ENCODE measurements at places on chromosomes 1 and 21.
A peak's percentile ranks its signal among the peaks of the same experiment; 100 is the strongest.

GRCh38 chr1:203268901-203269653 is 36.2 kb upstream of the BTG2 start:
- DNase-seq = peak; percentile 59

- no peak for DNase-seq
Observed at GRCh38 chr1:66333466-66334199, 200.3 kb upstream of the SGIP1 start.

DNA sequence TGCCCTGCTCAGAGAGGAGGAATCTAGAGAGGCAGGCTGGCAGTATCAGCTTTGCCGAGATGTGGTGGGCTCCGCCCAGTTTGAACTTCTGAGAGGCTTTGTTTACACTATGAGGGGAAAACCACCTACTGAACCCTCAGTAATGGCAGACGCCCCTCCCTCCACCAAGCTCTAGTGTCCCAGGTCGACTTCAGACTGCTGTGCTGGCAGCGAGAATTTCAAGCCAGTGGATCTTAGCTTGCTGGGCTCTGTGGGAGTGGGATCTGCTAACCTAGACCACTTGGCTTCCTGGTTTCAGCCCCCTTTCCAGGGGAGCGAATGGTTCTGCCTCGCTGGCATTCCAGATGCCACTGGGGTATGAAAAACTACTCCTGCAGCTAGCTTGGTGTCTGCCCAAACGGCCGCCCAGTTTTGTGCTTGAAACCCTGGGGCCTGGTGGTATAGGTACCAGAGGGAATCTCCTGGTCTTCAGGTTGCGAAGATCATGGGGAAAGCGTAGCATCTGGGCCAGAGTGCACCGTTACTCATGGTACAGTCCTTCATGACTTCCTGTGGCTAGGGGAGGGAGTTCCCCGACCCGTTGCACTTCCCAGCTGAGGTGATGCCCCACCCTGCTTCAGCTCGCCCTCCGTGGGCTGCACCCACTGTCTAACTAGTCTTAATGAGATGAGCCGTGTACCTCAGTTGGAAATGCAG is 43.6 kb downstream of the C21orf91 start:
- no peak for DNase-seq

DNA sequence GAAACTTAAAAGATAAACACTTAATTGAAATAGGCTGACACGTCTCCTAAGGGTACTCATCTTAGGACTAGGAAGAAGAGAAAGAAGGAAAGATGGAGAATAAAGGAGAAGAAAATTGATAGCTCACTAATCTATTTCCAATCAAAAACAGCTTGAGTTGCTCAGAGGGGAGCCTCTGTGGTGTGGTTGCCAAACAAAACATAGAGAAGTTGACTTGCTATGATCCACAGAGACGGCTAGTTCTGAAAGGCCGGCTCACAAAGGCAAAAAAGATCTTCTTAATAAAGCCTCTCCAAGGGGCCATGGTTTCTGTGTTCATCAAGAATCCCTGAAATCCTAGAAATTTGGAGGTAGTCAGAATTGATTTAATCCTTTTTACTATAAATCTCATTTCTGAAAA is 644.1 kb downstream of the LMO4 start:
- DNase-seq = no peak

DNA sequence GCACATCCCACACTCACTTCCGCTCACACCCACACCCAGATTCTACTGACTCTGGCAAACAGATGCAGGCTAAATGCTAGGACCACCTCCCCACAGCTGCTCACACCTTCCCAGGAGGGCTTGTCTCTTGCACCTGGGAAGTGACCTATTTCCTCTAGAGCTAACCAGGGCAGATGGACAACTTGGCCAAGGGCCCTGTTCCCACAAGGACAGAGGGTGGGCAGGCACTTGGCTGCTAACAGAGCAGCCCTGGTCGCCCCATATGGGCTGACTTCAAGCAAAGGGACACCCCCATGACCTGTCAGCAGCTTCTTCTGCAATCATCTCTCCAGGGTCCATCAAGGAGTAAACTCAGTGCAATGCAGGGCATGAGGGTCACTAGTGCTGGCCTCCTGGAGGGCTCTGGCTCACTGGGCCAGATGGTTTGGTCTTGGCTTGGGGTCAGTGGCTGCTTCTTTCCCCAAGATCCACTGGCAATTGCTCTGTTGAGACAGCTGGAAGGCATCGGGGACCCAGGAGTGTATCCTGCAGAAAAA is 641.5 kb downstream of the PLPP3 start:
- DNase-seq = no peak

DNA sequence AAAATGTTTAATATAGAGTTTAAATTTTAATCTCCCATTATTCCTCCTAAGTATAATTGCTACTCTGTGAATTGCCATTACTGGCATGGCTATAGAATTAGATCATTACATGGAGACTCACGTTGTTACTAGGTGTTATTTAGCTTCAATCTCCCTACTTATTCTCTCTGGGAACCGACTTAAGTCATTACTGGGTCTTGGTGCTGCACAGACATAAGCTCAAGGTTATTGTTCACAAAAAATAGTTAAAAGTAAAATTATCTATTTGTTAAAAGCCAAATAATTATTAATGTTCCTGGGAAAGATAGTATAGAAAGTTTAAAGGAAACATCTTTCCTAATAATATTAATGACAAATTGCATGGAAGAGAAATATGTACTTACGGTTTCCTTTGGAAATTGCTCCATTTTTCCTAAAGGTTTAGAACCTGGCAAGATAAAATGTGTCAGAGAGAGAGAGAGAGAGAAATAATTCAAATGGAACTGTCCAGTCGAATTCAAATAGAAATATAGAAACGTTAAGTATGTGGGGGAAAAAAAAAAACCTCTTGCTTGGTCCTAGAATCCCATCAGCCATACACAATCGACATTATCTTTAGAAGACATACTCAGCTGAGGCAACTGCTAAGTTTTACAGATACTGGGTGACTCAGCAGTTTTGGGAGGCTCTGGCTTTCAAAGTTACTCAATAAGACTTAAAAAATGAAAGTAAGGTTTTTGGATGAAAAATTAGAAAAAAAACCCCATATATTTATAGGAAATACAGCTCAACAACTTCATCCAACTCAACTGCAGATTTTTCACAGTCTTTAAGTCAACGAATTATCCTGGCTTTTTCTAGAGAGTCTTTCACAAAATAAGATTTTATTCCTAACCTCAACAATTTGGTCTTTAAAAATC is at the start of gene SPTA1:
Gene SPTA1 (minus strand): TSS at position 605 of the 899 bp plus-strand sequence. CDS start 198 bp downstream, at position 407.
- no peak for DNase-seq

DNA sequence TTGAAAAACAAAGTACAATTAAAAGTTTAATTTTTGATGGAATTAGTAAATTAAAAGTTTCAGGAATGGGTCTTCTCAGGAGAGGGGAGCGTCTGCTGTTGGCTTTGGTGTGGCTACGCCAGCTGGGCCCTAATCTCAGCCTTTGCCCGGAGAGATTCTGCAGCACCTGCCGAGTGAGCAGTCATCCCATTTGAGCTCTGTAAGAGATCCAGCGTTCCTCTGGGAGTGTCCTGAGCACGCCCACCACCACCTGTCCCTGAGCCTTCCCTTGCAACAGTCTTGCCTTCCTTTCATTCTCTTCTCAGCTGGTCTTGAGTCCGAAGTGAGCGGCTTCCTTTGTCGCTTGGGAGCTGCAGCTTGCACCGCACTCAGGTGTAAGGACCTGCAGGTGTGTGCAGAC is 263.1 kb downstream of the CAMTA1 start:
- DNase-seq = no peak

GRCh38 chr1:50420689-50421365 is 2.4 kb downstream of the DMRTA2 start:
- DNase-seq = no peak

DNA sequence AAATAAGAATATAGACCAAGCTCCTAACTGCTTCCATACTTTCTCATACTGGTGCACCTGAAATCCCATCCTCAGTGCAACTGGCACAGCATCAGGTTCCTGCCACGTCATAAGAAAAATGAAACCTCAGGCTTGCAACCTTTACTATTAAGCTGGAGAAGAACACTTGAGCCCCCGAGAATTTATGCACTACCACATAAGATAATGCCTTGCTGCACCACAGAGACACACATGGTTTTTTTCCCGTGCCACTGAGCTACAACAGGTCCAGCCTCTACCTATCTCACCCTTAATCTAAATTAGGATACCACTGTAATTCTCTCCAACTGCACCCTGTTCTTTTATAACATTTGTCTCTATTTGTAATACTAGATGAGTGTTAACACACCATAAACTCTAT is 174.5 kb downstream of the DENND1B start:
- no peak for DNase-seq

DNA sequence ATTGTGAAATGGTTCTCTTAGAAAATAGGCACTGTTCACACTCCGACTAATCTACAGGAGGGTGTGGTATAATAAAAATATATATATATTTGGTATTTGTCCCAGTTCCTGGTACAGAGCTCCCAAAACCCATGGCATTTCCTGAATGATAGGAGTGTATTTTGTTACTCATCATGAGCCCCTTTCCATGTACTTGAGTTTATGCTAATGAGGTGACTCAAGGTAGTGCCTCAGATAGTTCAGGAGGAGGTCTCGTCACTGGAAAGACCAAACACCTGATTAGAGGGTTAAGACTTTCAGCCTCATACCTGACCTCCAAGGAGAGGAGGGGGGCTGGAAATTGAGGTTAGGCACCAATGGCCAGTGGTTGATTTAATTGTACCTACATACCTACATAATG is 57.9 kb downstream of the TTC3 start:
- no peak for DNase-seq

GRCh38 chr1:204293605-204294337 is 66.0 kb downstream of the PLEKHA6 start:
- no peak for DNase-seq

GRCh38 chr1:17851056-17851455 is 95.9 kb downstream of the ACTL8 start:
- DNase-seq = no peak

DNA sequence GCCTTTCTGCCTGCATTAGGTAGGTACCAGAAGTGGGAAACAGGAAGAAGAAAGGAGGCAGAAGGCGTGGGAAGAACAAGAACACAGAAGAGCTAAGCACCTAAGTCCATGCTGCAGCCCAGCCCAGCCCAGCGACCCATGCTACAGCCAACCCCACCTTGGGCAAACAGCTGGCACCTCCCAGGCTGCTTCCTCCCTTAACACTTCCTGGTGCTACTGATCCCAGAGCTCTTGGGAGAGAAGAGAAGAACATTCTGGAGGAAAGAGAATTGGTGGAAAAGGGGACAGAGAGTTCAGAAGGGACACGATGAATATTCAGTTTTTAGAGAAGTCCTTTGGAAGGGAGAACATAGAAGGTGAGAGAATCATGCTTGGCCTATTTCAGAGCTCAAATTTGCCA is 28.5 kb downstream of the PLEKHA6 start:
- peak; percentile 83 for DNase-seq

- no peak for DNase-seq
Observed at GRCh38 chr1:228006786-228007048, at the start of gene WNT3A. Gene WNT3A (plus strand): TSS chr1:228006998. CDS start chr1:228007129, 131 bp downstream.

- peak; percentile 63 for DNase-seq
Observed at GRCh38 chr1:224211206-224211962, 28.3 kb downstream of the DEGS1 start.

- no peak for DNase-seq
Observed at GRCh38 chr1:58732087-58732775, 32.4 kb upstream of the MYSM1 start.

DNA sequence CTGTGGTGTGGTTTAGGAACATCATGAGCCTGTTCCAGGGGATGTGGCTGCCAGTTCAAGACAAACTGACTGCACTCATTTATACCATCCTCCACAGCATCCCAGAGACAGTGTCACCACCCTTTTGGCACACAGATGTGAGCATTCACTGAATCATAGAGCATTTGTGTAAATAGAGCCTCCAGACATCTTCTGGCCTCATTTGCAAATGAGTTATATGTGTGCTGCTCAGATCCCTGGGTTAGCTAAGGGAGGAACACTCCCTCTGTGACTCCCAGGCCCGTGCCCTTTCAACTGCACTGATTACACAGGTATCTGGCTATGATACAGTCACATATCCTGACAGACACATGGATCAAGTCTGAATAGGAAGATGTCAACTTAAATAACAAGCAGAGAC is 351.5 kb upstream of the PLD5 start:
- no peak for DNase-seq

- DNase-seq = no peak
Observed at GRCh38 chr1:223243441-223244050, 100.5 kb upstream of the TLR5 start.

- peak; percentile 16 for DNase-seq
Observed at GRCh38 chr1:197696372-197696771, 78.9 kb downstream of the DENND1B start.

GRCh38 chr1:119045096-119045746 is 57.1 kb upstream of the TBX15 start:
- DNase-seq = no peak

GRCh38 chr1:109818271-109818987 is 54.7 kb upstream of the EPS8L3 start:
- no peak for DNase-seq

DNA sequence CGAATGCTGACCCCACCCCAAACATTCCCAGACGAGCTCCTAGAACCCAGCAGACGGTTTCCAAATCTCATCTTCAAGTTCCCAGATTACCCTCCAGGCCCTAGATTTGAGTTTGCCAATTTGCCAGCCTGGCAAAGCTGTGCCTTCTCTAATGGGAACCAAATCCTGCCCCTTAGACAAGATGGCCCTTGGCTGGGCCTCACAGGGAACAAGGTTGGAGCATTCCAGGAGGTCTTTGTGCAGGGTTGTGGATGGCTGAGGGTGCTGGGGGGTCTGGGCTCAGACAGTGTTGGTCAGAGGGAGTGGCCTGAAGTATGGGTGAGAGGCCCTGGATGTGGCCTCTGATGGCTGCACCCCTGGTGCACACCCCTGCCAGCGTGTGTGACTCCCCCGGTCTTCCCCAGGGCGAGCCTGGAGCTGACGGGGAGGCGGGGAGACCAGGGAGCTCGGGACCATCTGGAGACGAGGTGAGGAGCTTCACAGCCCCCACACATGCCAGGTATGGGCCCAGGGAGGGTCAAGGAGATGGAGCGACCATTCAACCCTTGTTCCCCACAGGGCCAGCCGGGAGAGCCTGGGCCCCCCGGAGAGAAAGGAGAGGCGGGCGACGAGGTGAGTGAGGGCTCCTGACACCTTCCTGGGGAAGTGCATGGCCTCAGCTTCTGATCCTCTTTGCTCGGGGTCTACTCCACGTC is 10.2 kb downstream of the COL6A1 start:
- no peak for DNase-seq

DNA sequence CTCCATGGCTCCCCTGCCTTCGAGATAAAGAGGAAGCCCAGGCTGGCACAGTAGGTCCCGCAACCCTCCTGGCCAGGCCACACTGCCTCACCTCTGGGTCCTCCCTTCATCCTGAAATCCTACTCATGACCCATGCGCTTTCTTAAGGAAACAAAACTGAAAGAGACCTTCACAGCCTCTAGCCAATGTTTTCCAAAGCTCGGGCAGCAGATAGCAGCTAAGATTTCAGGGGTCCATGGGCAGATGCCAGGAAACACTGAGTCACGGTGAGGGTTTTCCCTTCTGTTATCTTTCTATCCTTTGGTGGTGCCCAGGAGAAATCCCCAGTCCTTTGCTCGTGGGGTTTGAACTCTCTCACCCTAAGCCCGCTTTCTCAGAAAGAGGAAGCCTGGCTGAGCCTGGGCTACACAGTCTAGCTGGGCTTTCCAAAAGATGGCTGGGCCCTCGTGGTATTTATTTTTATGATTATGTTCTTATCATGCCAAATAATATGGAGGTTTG is 26.6 kb downstream of the TTC39A start:
- no peak for DNase-seq

- peak; percentile 36 for DNase-seq
Observed at GRCh38 chr1:240888039-240888786, 276.3 kb upstream of the GREM2 start.

GRCh38 chr21:36694031-36694515 is 4.8 kb upstream of the SIM2 start:
- DNase-seq = no peak

- DNase-seq = no peak
Observed at GRCh38 chr1:165288350-165289120, 68.0 kb downstream of the LMX1A start.

All from LoVo (cell line).